ENCODE measurements at places on chromosomes 1 and 21. TPM values are rescaled to one million over a fixed set of nuclear protein-coding genes. Genes with fewer than 3 reads are reported as not detected.

DNA sequence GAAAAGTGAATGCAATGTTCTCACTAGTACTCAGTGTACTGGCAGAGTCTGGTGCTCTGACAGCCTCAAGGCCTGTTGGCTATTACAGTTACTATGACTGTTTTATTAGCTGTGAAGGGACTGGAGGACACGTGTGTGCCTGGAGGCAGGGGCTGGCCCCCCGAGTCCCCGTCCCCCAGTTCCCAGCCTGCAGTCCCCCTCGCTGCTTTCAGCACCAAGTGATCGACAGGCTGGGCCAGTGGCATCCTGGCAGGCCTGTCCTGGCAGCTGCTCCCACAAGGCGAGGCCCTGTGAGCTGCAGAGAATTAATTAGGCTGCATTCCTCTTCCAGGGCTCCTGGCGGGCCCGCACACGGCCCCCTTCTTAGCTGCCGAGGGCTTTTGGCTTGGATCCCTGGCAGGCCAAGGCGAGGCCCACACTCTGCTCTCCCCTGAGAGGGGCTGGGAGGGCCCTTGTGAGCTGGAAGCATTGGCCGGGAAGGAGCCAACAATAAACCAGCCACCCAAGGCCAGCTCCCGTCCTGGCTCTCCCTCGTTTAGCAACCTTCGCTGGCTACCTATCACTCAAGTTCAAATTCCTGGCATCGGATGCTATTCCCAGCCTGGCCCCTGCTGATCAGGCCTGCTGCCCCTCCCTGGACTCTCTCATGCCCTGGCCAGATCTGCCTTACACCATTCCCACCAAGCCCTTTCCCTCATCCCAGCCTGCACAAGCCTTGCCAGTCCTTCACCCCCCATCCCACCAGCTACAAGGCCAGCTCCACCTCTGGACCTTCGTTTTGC, 9.8 kb downstream of the EDN2 start:
- DNase-seq = no peak

DNA sequence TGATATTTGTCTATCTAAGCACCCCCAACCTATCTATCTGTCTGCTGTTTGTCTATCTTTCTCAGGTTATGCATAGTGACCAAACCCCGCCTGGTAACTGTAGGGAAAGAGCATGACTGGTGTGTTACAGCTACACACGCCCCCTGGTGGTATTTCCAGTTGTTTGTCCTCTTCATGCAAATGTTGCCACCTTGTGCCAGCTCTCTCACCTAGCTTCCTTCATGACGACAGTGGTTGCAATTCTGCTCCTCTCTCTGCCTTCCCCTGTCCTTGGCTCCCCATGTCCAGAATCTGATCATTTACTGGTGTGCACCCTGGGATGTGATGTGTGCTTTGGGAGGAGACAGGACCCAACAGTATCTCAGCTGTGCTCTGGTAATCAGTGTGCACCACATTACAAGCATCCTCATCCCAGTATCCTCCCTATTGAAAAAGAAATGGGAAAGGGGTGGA, 8.1 kb upstream of the INKA2 start:
- peak; percentile 88 for DNase-seq

DNA sequence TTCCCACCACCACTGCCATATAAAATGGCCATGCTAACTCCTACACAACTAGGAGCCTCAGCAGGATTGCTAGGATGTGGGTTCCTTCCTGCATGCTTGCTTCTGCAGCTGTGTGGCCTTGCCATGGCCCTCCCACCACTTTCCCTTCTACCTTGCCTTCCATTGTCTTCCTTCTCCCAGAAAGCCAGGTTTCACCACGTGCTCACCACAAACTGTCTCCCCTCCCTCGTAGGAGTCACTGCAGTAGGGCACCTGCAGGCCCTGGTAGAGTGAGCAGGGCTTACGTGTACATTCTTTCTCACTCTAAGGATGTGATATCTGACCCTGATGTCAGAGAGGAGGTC, 3.7 kb downstream of the C1orf226 start:
- no peak for DNase-seq

- no peak for DNase-seq
Observed at GRCh38 chr1:6960291-6960811, 175.1 kb downstream of the CAMTA1 start.

Gene C1orf210
- not detected for total RNA-seq
